T-cell (primary cell): ENCODE measurements at places on chromosomes 5 and 9.

DNA sequence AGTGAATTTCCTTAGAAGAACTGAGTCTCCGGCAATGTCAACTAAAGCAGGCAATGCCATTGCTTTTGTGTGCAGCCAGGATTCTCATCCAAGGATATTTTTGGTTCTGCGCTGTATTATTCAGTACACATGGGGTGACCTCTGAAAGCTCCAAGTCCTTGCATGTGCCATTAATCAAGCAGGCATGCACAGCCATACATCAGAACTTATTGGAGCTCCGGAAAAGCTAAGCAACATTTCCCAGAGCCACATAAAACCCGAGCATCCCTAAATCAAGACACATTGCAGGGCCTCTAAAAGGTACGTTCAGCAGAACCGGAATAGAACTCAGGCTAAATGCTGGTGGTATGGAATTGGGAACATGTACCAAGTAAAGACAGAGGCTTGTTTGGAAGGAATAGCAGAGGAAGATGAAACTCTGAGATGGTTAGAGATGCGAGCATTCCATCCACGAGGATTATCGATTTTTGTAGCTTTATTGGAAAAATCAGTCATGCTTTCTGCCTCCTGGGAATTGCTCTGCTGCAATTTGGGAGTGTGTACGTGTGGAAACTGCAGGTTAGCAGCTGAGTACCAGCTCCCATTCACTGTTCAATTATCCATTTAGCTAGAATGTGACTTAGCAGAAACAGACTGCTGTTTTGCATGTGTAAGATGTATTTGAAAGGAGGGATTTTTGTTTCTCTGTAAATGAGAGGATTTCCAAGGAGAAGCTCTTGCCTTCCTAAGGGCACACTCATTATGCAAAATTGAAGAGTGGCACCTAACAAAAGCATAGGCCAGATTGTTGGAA lies 143.7 kb upstream of the WWC1 start:
- DNase-seq, result no peak

DNA sequence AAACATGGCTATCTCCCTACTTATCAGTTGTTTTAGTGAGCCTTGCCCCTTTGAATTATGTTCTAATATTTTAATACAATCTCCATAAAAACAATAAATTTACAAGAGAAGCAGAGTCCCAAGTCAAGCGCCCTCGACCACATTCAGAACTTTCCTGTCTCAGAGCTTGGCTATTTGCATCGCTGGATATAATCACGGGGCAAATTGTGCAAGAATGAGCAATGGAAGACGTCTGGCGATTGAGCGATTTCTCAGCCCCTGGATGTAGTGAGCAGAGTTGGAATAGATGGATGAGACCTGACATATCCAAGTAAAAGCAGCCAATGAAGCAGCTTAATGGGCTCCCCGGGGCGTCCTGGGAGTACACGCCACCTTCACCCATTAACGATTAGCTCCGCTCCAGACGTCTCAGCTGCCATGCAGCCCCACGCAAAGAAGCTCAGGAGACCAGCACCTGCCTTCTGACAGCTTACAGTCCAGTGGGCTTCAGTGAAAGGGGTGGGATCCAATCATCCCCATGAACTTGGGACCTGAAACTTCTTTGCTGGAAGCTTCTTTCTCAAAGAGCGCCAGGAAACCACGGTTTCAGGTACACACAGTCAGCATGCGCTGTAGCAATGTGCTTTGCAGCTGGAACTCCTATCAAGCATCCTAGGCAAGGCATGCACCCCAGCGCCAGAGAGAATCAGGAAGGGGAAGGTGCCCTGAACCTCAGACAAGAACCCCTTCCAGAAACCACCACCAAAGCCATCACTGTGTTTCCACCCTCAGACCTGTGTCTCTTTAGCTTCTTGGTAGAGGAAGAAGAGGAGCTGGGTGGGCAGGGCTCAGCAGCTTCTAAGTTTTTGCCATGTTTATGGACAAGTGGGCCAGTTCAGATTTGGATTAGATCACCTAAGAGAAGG lies 92.0 kb upstream of the IRX4 start:
- DNase-seq, result no peak

DNA sequence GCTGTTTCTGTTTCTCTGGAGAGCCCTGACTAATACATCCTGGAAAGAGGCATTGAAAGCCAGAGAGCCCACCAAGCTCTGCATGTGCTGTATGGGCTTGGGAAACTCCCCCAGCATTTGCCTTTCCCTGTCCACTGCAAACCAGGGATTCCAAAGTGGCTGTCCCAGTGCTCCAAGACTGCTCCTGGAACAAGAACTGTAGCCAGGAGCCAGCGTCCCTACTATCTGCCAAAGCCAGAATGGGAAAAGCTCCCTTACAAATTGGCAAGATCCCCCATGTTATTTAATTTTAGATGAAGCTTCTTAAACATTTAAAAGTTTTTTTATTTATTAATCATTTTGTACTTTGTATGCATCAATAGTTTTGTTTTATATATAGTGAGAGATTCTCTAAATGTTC lies 263.2 kb downstream of the GABRB2 start:
- no peak for DNase-seq

DNA sequence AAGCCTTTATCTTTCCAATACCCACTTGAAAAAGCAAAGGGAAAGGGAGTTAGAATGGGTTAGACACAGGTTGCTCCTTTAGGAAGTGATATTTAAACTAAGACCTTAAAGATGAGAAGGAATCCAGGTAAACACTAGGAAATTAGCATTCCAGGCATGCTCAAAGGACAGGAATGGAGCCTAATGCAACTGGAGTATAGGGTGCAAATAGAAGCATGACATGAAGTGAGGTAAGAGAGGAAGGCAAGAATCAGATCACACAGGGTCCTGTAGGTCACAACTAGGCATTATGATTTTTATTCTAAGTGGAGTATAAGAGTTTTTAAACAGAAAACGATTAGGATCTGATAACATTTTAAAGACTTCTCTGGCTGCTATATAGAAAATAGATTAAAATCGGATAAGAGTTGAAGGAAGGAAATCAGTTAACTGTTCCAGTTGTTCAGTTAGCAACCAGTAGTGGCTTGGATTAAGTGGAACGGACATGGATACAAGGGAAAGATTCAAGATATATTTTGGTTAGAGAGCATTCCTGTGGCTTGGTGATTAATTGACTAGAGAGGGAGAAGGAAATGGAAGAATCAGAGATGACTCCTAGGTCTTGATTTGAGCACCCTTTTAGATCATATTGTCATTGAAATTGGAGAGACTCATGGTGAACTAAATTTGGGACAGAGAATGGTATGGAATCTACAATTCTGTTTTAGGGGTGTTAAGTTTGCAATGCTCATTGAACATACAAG lies 95.9 kb downstream of the FBXO4 start:
- no peak for DNase-seq

DNA sequence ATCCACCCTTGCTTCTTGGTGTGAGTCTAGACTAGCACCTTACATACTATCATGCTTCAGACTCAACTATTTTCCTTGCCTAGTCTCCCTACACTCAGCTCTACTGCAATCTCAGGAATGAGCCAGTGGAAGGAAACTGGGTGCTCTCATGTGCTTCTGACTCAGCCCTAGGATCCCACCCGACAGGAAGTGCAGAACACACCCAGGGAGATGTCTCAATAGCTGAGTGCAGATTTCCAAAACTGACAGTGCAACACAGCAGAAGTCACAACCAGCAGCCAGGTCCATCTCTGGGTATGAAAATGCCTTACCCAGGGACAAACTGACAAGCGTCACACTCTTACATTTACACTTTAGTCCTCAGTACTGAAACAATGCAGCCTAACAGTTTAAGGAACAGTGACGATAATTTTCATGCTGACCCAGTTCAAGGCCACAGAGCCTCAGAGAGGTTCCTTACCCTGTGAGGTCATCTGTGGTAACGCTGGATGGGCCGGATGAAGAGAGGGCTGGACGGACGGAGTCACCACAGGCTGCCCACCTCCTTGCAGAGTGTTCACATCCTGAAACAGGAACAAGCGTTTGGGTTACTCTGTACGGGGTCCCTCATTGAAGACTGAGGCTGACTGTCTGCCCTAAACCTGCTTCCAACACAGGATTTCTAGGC lies 33.0 kb downstream of the FKBP15 start:
- peak; percentile 2 for DNase-seq

GRCh38 chr5:93595420-93596147 lies 12.6 kb downstream of the NR2F1 start:
- no peak for DNase-seq

- no peak for DNase-seq
These were observed 164.1 kb downstream of the HSD17B3 start for GRCh38 chr9:96137671-96138429.

- DNase-seq, result no peak
These were observed 233.1 kb downstream of the ADAMTSL1 start for GRCh38 chr9:18707061-18707461.

- DNase-seq, result no peak
These were observed 3.7 kb downstream of the MRPL36 start for GRCh38 chr5:1795931-1796330.

DNA sequence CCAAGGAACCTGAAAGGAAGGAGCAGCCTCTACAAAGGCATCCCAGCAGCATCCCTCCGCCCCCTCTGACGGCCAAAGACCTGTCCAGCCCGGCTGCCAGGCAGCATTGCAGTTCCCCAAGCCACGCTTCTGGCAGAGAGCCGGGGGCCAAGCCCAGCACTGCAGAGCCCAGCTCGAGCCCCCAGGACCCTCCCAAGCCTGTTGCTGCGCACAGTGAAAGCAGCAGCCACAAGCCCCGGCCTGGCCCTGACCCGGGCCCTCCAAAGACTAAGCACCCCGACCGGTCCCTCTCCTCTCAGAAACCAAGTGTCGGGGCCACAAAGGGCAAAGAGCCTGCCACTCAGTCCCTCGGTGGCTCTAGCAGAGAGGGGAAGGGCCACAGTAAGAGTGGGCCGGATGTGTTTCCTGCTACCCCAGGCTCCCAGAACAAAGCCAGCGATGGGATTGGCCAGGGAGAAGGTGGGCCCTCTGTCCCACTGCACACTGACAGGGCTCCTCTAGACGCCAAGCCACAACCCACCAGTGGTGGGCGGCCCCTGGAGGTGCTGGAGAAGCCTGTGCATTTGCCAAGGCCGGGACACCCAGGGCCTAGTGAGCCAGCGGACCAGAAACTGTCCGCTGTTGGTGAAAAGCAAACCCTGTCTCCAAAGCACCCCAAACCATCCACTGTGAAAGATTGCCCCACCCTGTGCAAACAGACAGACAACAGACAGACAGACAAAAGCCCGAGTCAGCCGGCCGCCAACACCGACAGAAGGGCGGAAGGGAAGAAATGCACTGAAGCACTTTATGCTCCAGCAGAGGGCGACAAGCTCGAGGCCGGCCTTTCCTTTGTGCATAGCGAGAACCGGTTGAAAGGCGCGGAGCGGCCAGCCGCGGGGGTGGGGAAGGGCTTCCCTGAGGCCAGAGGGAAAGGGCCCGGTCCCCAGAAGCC lies 30.8 kb downstream of the CD180 start:
- peak; percentile 76 for DNase-seq

DNA sequence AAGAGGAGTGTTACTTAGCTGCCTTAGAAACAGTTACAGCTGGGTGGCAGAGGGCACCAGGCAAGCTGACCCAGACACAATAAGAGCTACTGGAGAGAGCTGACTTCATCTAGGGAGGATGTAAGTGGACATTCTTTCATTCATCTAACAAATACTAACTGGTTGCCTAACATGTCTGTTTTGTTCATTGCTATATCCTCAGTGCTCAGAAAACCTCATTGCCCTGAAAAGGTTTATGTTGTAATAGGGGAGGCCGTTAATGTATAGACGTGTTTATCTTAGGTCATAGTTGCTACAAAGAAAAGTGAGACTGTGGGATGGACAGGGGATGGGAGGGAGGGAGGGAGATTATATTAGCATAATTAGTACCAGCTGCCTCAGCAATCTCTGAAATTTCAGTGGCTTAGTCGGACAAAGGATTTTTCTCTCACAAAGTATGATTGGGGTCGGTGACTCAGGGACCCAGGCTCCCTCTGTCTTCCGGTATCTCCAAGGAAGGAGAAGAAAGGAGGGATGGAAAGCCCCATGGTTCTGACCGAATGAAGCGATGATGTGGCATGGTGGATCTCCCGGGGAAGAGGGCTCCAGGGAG lies 2.6 kb upstream of the SNX18 start:
- DNase-seq, result no peak

DNA sequence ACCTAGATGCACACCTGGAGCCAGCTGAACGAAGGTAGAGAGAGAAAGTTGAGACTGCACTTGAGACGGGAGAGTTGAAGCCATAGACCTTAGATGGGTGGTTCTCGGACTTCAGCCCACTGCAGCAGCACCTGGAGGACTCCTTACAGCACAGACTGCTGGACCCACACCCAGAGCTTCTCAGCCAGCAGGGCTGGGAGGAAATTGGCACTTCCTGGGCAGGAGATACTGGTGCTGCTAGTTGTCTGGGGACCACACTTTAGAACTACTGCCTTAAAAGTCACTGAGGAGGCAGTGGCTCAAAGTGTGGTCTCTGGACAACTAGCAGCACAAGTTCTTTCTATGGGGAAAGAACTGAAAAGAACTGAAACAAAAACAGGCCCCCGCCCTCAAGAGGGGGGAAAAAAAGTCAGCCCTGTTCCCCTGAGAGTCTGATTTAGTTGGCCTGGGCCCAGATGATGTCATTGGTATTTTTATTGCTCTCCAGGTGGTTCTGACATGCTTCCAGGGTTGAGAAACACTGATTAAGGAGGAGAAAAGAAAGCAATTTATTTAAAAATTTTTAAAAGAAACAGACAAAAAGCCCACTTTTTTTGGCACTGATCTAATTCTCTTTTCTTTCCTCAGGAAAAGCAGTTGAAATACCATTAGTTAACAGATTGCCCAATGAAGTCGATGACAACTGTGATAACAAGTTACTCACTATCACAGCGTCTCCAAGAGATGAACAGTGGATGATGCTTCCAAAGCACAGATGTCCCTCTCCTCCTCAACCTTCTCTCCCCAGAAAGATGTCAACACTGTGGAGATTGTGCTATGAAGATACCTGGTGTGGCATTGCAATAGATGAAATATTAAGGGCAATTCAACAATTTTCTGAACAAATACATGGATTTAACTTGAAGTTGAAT lies 73.6 kb upstream of the ADAMTS16 start:
- no peak for DNase-seq

GRCh38 chr5:109604758-109605157 lies 85.0 kb upstream of the MAN2A1 start:
- no peak for DNase-seq

DNA sequence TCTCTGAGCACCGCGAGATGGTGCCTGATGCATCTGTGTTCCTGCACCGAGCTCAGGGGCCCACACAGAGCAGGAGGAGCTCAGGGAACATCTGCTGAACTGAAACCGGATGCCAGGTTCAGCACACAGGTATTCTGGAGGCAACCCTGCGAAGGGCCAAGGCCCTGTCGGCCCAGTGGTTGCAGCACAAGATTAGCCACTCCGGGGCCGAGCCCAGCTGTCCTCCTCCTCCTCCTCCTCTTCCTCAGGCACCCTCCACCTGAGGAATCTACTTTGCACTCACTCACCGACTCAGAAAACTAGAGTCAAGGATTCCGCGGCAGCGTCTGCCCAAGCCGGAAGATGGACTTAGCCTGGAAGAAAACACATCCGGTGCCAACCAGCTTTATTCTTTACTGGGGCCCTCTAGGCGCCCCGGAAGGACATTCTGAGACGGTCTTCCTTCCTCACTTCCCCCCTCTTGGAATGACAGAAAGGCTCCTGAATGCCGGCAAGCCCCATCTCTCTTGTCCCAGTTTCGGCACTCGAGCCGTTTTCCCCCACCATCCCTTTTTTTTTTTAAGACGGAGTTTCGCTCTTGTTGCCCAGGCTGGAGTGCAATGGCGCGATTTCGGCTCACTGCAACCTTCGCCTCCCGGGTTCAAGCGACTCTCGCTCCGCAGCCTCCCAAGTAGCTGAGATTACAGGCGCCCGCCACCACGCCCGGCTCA lies at the start of gene ZBTB6:
Gene ZBTB6, minus strand, starts transcription at position 360 of the 710 bp plus-strand sequence. CDS start 1,251 bp downstream, outside the sequence.
- DNase-seq, result peak; percentile 58

- DNase-seq, result no peak
These were observed 57.7 kb downstream of the MAPKAP1 start for GRCh38 chr9:125649315-125649714.

- DNase-seq, result no peak
These were observed 77.0 kb downstream of the CYFIP2 start for GRCh38 chr5:157342822-157343402.
